ENCODE measurements at places on chromosomes 3 and 15. TPM values are rescaled to one million over a fixed set of nuclear protein-coding genes. Genes with fewer than 3 reads are reported as not detected.

- ATAC-seq, result no peak
Measured at GRCh38 chr3:37072892-37073291, 79.6 kb downstream of the MLH1 start.

- peak; percentile 11 for ATAC-seq
Measured at GRCh38 chr15:58138106-58138505, at the start of gene AQP9. Gene AQP9, plus strand, starts transcription at chr15:58138381. Its CDS starts 185 bp downstream, at chr15:58138566.

DNA sequence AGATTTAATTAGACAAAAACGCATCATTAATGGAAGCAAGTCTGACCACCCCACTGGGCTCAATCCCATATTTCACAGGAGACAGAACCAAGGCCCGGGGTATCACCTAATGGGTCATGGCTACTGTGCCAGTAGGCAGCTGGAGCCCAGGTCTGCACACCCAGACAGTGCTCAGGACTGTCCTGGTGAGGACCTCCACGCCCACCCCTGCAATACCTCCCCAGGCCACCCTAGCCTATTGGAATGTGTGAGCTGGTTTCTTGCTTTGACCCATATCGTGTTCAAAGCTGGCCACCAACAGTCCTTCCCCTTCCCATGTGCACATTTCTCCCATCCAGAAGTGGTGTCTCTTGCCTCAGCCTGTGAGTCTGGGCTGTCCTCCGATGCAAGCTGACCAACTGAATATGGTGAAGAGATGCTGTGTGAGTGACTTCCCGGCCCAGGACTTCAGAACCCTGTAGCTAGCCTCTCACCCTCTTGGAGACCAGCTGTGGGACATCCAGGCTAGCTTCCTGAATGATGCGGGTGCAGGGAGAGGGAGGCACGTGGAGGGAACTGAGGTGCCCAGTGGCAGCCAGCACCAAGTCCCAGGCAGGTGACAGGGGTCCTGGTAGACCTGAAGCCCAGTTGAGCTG, 19.1 kb downstream of the SLC6A20 start:
- ATAC-seq, result no peak

- ATAC-seq, result no peak
Measured at GRCh38 chr3:186220911-186221645, 112.2 kb upstream of the ETV5 start.

DNA sequence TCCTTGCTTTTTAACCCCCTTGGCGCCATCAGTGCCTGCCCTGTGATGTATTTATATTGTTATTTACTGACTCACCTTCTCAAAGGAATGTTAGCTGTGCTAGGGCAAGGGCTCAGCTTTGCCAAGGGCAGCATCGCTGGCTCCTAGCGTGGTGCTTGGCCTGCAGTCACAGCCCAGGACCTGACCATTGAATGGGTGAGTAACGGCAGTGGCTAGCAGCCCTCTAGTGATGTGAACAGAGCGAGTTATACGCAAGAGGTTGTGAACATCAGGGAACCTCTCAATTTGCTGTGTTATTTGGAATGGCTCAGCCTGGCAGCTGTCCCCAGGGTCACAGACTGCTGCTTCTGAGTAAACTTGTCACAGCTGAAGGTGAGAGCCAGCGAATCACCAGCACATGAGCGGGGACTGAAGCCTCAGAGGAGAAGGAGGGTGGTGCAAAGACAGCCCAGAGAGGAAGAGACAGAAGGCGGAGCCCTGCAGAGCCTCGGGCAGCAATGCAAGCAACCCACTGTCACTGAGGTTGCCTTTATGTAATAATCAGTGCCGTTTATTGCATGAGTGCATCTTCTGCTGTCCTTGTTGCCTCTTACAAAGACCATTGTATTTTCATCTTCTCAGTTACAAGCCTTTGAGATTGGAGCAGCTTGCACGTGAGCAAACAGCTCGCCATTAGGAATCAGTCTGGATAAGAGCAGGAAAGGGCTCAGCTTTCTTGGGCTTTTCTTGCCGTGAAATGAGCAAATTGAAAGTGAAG, 158.3 kb downstream of the SLCO3A1 start:
- ATAC-seq, result peak; percentile 54

- peak; percentile 61 for ATAC-seq
Measured at GRCh38 chr3:122921791-122922651, 105.5 kb downstream of the SEMA5B start.

The PDZRN3 gene
- total RNA-seq, result not detected

The B3GNT5 gene
- 7.1 TPM for total RNA-seq
